ENCODE measurements at places on chromosomes 3 and 15.

- no peak for DNase-seq
These were observed 367.0 kb downstream of the TIGIT start for GRCh38 chr3:114660808-114661207.

DNA sequence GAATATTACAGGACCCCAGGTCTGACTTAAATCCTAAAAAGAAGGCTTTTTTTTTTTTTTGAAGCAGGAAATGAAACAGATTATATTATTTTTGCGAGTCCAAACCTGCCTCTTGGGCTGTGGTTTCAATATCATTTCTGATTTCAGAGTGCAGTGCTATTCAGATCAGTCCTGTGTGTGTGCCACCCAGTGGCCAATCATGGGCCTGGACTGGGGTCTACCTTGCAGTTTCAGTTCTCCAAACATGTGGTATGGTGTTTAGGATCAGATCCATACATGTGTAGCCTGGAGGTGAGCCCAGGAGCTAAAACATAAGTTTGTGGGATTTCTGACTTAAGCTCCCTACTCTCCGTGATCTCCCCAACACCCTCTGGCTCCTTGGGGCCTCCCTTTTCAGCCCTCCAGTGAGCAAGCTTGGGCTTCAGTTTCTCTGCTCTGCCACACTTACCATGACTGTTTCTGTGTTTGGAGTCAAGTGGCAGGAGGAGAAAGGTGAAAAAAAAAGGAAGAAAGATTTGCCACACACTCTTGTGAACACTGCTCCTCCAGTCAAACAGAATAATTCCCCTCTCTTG lies 12.1 kb upstream of the THSD4 start:
- DNase-seq, result no peak

- DNase-seq, result no peak
These were observed 36.8 kb downstream of the VGLL4 start for GRCh38 chr3:11606865-11607440.

DNA sequence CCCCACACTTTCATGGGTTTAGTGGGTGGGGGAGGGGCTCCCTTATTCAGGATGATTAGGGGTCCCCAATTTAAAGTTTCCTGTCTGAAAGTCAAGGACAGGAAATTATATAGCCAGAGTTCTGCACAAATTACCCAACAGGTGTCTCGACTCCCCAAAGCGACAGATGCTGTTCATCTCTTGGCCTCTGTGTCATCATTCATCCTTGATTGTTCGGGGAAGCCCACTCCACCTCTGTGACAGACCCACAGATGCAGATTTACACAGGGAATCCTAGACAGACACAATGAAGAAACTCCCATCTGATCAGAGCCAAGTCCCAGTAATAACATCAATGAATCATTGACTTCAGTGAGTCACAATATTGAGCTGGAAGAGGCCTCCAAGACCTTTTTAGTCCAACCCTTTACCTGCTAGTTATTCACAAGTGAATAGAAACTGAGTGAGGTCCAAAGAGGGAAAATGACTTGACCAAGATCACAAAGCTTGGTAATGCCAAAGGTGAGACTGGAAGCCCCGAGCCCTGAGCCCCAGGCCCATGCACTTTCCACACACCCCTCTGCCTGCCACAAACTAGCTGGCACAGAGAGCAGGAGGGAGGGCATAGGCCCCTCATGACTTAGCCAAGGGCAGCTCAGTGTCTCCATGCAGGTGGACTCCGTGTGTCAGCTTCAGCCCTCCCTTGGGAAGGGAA lies 7.9 kb upstream of the SRP14 start:
- no peak for DNase-seq

GRCh38 chr3:147412917-147413685 lies 3.9 kb downstream of the ZIC1 start:
- DNase-seq, result no peak

DNA sequence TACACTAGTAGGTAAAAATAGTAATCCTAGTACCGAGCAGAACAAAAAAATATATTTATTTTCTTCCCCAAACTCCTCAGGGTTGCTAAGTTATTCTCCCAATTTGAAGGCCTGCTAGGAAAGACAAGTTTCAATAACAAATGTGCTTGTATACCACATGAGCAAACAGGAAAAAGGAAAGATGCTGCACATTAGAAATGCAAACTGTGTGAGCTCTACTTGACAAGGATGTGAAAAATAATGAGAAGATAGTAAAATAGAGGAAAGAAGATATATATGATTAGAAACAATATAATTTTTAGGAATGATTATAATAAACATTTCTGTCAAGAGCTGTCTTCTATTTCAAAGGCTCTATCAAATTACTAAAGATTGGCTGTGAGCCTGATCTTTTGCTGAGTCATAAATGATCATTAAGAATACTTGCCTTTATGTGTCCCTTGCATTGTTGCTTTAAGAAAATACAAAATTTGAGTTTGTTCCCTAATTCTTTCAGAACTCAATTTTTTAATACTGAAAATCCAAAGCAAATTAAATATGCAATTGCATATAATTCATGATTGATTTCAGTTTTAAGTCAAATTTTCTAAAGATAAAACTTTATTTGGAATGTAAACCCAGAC lies 174.2 kb downstream of the NEK10 start:
- no peak for DNase-seq

DNA sequence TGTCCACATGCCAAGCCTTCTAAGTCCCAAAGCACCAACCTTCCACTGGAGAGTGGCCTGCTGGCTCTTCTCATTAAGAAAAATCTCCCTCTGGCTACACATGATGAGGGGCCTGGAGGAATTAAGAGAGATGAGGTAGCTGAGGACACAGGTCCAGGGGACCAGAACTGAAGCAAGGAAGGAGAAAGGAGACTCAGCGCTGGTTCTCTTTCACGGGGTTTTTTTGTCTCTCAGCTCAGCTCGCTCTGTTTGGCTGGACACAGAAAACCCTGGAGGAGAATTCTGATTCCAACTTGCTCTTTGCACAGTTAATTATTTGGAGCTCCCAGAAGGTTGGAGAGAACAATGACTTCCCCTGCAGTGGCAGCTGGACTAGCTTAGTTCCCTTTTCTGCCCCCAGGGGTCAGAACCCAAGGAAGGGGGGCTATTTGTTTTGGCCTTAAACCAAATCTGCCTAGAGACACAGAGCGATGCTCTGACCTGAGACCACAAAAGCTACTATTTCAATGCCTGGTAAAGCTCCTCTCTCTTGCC lies 507.6 kb downstream of the FHIT start:
- no peak for DNase-seq

DNA sequence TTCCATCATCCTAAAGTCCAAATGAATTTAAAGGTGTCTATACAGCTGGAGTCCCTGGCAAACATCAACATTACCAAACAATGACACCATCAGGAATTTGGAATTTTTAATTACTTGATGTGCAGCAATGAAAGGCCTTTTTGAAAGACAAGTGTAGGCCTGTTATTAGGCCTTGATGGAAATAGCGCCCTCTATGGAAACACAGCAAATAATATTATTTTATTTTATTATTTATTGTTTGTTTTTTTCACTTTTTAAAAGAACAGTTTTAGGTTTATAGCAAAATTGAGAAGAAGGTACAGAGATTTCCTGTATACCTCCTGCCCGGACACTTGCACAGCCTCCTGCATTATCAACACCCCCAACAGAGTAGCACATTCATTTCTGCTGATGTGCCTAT lies 18.1 kb upstream of the OR5AC2 start:
- DNase-seq, result no peak

DNA sequence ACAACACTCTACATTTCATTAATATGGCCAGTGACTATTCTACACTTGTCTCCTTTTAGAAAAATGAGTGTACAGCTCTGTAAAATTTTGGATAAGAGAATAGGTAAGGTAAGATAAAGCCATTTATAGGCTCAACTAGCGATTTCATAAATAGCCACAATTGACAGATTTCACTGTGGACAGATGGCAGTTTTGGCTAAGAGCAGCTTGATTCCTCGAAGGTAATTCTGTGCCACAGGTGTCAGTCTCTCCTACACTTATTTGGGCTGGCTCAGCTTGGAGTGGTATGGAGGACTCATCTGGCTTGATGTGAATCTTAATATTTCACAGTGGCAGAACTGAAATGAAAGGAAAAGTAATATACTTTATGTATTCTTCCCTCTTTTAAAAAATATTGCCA lies 536.7 kb upstream of the TBL1XR1 start:
- no peak for DNase-seq

- no peak for DNase-seq
These were observed 489 bp downstream of the HDGFL3 start for GRCh38 chr15:83207009-83207659.

GRCh38 chr15:87416591-87417257 lies 839.8 kb downstream of the NTRK3 start:
- no peak for DNase-seq

DNA sequence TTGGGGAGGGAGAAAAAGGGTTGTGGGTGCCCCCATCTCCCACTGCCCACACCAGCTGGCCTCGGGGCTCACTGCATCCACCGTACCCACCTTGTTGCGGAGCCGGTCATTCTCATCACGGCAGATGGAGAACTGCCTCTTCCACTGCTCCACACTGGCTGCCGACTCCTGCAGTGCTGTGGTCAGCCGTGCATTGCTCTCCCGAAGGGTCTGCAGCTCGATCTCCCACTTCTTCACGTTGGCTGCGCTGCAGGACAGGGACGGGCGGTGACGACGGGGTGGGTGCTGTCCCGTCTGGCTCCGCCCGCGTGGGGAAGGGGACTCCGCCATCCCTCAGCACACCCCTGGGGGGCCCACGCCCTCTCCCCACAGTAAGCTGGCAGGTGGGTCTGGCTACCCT lies 45.1 kb downstream of the WHAMM start:
- DNase-seq, result no peak

GRCh38 chr15:31169558-31169957 lies 68.0 kb upstream of the TRPM1 start:
- DNase-seq, result no peak

DNA sequence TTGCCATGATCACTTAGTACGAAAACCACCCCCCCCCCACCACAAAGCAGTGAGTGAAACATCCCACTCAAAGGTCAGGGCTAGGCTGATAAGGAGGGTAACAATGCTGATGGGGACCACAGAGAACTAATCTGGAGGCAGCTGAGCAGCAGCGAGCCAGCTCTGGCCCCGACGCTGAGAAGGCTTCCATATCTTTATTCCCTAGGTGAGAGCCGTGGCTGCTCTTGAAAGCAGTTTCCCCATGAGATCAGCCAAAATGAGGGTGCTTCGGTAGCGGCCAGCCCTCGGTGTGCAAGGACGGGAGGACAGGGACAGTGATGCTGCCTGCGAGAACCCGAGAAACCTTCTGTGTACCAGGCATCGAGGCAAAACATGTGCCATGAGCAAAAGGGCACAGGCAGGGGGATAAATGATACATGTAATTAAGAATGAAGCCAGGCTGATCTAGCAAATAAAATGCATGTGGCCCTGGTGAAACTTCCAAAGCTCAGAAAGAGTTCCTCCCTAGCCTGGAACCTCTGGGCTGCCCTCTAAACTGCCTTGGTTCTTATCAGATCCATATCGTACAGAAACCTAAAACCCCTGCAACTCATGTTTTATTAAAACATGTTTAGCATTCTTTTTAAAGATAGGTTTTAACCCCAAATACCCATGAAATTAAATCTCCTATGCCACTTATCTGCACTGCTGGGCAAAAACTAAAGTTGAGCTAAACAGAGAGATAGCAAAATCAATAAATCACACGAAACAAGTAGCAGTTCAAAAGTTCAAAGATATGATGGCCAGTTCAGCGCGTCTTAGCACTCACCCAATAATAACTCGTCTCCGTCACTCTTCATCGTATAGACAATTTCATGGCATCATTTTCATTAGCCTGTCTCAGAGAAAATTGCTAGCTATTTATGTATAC lies 337.3 kb downstream of the FOXP1 start:
- no peak for DNase-seq

- no peak for DNase-seq
These were observed 35.9 kb upstream of the DNAJC13 start for GRCh38 chr3:132381348-132381944.

GRCh38 chr3:71646971-71647370 lies 63.4 kb upstream of the FOXP1 start:
- no peak for DNase-seq

DNA sequence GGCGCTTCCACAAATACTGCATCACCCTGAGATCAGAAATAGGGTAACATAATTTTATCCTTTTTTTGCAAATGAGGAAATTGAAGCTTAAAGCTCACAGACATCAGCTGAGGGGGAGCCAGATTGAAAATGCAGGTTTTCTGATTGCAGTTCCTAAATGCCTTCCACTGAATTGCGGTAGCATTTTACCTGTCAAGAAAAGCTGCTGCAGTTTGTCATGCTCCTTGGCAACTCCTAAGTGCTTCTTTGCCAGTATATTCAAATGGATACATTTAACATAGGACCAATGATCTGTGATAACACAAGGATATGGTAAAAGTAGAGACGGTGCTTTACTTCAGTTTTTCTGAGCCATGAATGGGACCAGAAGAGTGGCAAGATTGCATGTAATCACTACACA lies 50.5 kb downstream of the SPATA16 start:
- no peak for DNase-seq

GRCh38 chr3:149353581-149354184 lies 20.2 kb upstream of the TM4SF18 start:
- no peak for DNase-seq

DNA sequence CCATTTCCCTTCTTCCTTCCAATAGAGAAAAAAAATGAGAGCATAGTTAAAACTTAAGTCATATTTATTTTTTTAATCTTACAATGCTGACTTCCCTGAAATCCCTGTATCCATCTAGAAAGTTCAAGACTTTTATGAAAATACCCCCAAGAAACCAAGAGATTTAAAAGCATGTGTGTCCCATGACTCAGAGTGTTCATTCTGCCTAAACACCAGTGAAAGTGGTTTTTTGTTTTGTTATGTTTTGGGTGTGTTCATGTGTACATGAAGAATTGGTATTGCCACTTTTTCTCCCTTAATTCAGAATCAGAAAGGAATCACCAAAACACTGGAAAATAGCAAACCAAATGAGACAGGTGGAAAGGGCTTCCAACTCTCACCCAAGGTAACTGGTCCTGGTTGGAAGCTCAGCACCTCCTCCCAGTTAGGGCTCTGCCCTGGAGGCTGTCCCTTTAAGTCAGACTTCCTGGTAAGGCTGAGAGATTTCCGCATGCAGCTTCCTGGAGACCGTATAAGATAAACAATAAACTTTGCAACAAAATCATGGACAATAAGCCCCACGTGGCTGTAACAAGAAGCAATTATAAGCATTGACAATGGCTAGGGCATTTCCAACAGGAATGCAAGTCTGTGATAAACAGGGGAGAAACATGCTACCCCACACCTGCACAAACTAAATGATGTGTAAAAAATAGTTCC lies 121.9 kb upstream of the ARHGEF3 start:
- no peak for DNase-seq

DNA sequence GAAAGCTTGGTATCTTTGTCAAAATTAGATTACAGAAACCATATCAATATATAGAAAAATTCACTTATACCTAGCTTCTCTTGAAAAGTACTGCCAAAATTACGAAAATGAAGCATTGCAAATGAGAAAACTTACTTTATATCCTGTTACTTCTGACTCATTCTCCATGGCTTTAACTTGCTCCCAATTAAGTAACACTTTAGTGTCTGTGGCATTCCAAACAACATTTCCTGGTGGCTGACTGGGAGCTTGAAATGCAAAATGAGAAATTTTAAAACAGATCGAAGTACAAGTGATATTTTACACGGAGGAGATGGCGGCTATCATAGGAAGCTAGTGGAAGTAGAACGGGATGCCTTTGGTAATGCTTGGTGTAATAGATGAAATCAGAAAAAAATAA lies 347.3 kb downstream of the CNTN3 start:
- DNase-seq, result no peak
